NCI-H1417 (cell line): ENCODE measurements at places on chromosomes 6 and 20.

GRCh38 chr6:31007694-31008093 is 2.6 kb upstream of the MUC22 start:
- DNase-seq = no peak

DNA sequence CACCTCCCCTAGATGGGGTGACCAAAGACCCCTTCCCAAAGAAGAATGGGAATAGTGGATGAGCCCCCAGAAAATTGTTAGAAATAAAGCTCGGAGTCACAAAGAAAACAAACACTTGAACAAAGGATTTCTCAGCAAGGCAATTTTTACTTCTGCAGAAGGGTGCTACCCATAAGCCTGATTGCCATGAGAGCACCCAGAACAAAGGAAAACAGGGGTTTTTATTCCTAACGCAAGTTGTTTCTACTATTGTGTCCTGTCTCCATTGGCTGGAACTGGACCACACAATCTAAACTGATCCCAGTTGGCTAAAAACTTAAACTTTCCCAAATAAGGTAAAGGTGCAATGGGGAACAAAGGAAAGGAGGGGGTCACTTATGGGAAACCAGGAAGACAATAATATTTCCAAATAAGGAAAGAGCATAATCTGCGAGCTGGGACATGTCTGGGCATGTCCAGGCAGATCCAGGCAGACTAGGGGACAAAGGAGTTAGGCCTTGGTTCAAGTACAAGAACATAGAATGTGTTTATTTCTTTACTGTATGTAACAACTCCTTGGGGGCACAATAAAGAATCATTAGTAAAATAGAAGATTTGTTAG is 20.0 kb downstream of the HLA-B start:
- no peak for DNase-seq

DNA sequence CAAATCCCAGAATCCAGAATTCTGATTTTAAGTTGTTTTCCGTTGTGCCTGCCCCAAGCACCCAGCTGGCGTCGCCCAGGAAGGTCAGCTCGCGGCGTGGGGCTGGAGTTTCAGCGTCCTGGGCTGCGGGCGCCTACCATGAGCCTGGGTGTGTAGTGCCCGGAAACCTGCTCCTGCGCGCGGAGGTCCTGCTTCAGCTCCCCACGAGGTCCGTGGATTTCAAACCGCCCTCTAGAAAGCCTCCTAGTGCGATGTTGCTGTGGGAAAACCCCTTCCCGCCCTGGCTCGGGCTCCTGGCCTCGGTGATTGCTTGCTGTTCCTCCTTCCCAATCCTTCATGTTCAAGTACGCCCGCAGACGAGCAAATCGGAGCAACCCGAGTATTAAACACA is 51.3 kb upstream of the NRN1 start:
- DNase-seq = no peak

- no peak for DNase-seq
Measured at GRCh38 chr6:225121-225721, 67.1 kb upstream of the DUSP22 start.

GRCh38 chr6:203661-204060 is 88.6 kb upstream of the DUSP22 start:
- DNase-seq = no peak

- no peak for DNase-seq
Measured at GRCh38 chr6:1641343-1641885, 31.7 kb downstream of the FOXC1 start.

- DNase-seq = no peak
Measured at GRCh38 chr20:44720621-44720996, 5.4 kb downstream of the CCN5 start.

DNA sequence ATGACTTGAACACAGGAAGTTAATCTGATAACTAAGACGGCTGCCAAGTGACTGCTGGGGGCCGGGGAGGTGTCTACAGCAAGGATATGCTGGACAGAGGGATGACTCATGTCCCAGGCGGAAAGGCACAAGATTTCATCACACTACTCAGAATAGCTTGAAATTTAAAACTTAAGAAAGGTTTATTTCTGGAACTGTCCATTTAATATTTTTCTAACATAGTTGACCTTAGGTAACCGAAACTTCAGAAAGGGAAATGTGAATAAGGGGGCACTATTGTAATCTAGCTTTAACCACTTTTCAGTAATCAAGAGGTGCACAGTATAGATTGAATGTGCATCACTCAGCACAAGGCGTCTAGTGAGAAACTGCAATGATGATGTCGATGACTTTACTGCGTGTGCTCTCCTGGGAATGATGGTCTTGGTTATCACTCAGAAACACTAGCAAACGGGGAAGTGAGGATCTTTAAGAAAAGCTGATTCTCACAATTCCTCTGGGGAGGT is 171.5 kb downstream of the QKI start:
- DNase-seq = no peak

DNA sequence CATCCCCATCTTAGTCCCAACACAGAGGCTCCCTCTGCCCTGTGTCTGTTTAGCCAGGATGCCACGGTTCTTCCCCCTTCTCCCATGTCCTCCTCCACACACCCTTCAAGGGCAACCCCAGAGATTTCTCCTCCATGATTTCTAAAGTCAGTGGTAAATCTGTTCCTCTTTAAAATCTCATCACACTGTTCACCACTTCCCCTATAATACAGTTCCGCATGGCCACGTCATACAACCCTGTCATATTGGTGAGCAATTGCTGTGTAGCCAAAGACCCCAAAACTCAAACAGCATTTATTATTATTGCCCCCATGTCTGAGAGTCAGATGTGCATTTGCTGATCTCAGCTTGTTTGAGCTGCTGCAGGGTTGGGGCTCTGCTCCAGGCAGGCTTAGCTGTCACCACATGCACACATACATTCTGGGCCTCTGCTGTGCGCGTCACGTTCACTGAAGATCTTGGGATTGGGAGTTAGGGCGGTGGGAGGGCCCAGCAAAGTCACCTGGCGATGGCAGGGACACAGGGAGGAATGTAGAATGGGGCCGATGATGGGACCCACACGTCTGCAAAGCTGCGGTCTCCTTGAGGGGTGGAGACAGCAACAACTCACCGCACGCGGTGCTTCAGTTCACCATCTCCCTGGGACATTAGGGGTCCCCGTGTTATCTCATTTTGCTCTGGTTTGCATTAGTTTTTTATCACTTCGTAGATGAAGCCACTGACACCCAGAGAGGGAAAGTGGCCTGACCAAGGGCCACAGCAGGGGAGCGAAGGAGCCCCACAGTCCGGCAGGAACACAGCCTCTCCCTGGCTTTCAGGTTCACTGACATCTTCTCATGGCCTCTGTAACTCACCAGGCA is 36.9 kb upstream of the CD93 start:
- DNase-seq = no peak

- DNase-seq = peak; percentile 53
Measured at GRCh38 chr6:157240059-157240959, 83.0 kb downstream of the TMEM242 start.
